ENCODE measurements at places on chromosomes 11 and 22.

GRCh38 chr11:88629496-88629895 lies 292.0 kb upstream of the CTSC start:
- no peak for DNase-seq

GRCh38 chr11:134893810-134894685 lies 482.0 kb upstream of the B3GAT1 start:
- no peak for DNase-seq

DNA sequence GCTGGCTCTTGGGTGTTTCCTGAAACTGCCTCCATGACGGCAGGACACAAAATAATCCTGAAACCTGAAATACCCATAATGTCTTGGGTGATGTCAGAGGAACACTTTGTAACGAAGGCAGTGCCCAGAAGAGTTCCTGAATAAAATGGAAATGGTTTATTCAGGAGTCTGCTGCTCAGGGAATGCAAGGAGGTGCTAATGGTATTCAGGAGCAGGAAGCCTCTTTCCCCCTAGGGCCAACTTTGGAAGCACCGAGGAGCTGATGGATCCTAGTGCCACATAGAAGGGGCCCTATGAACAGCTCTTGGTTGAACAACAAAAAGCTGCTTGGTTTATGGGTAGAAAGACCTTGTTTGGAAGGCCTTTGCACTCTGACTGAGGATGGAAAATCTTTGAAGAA lies 15.5 kb downstream of the TREH start:
- no peak for DNase-seq

GRCh38 chr11:93403930-93404329 lies 73.4 kb downstream of the DEUP1 start:
- no peak for DNase-seq

GRCh38 chr22:47596176-47596690 lies 833.8 kb downstream of the TBC1D22A start:
- no peak for DNase-seq

DNA sequence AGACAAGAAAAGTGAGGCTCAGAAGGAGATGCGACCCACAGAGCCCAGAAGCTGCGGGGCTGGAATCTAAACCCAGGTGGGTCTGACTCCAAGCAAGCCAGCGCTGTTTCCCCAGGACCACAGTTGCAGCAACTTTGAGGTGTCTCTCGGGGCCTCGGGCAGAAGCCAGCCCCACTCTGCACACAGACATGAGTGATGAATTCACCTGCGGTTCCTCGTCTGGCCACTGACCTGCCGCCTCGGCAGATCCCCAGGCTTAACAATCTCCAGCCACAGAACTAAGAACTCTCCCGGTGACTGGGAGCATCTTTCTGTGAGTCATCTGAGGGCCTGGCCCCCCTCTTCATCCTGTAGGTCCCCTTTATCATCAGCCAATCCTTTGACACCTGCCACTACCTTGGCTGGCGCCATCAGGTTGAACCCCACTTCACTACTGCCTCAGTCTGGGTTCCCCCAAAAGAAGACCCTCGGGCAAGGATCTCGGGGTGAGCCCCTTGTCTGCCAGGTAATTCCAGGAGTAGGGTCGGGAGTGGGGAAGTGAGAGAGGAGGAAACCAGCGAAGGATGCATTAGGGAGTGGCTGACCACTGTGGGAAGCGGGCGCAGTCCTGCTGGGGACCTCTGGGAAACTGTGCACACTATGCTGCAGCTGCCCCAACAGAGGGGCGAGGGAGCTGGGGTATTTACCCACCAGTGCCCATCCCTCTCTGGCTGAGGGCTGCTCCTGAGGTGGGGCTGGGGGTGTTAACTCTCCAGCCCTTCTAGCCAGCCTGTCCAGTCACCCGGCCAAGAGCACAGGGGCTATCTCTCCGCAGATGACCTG lies 33.0 kb upstream of the MN1 start:
- DNase-seq: no peak

- DNase-seq: no peak
Measured at GRCh38 chr22:17606496-17606895, 22.1 kb downstream of the ATP6V1E1 start.

DNA sequence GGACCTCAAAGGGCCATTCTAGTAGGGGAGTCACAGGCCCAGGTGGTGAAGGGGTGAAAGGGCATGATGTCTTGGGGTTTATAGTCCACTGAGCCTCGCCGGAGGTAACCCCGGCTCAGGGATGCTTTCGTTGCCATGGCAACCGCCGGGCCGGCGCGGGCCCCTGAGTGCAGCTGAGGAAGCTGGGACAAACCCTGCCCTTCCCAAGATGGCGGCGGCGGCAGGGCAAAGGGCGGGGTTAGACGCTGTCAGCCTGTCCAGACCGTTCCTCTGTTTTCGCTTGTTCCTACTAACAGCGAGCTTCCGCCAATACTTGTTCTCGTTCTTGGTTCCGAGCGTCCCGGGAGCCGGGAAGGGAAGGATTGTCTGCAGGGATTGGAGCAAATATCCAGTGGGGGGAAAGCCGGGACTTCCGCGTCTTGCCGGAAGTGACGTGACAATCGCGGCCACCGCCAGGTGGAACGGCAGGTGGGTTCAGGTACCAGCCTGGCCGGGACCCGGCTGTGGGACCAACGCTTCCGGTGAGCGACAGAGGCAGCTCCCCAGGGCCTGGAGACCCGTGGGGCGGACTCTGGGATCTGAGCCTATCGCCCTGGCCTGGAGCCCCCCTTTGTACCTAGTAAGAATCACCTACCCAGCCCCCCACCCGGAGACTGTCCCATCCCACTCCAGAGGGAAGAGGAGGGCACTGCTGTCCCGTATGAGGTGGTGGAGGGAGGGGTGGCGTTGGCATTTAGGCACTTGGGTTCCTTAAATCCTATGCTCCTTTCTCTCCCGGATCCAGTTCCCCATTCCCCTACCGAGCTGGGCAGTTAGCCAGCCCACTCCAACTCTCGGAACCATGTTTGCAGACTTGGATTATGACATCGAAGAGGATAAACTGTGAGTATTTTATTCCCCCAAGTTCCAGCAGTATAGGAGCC lies at the start of gene PICK1:
Gene PICK1 (plus strand): TSS at position 436 of the 923 bp plus-strand sequence. CDS start 406 bp downstream, at position 842.
- peak; percentile 96 for DNase-seq

- DNase-seq: no peak
Measured at GRCh38 chr22:40006641-40007040, 11.9 kb downstream of the FAM83F start.

GRCh38 chr11:16191868-16192240 lies 164.5 kb downstream of the SOX6 start:
- no peak for DNase-seq

DNA sequence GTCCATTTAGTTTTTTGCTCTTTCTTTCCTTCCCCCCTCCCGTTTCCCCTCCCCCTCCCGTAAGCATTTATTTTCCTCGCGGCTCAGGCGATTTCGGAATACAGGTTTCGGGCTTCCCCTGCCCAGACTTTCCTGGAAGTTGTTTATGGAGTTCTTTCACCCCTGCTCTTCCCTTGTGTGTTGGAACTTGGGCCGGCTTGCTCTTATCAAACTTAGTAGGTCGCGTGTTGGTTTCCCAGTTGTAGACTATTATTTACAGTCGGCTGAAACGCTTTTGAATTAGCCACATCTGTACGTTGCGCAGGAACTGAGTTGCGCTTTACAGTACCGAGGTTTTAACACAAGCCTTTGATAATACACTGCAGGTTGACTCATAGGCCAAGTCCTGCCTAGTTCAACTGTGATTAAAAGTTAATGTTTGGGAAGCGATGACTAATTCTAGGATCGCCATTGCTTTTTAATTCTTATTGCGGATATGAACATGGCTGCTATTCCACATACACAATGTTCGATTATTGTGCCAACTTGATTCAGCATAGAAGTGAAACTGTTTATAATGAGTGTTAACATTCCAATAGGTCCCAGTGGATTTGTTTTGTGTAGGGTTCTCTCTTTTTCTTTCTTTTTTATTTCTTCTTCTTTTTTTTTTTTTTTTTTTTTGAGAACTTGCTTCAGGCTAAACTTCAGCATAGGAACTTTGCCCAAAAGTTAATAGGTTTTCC lies 1.7 kb downstream of the YAP1 start:
- no peak for DNase-seq

DNA sequence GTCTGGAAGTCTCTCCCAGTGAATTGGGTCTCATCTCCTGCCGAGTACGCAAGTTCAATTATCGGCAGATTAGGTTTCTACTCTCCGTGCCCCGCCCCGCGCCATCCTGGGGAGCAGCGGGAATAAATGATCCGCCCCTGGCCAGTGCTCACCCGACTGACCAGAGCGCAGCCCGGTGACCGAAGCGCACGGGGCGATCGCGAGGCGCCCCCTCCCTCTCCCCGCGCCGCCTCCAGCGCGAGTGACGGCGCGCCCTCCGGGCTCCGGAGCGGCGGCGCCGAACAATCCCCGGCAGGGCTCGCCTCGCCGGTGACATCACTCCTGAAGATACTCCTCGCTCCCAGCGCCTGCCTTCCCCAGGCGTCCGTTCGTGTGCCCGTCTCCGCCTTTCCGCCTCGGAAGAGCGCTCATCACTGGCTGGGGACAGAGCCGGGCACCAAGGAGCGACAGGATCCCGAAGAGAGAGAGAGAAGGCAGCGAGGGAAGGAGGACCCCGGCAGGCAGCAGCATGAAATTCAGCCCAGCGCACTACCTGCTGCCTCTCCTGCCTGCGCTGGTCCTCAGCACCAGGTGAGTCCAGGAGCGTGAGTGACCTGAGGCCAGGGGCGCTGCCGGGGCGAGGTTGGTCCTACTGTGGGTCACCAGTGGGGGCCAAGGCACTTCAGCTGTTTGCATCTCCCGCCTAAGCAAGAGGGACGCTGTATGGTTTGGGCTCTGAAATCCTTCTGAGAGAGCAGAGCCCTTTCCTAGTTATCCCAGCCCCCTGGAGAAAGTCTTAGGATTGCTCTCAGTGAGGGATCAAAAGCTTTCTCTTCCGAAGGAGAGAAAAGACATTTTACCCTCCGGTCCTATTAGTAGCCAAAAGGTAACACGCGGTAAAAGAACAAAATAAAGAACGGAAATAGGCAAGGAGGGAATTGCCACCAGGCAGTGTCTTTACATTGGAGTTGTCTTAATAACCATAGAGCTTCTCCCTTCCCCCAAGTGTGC lies at the start of gene LUZP2:
Gene LUZP2 (plus strand): TSS at position 318 of the 990 bp plus-strand sequence.
- DNase-seq: peak; percentile 40

DNA sequence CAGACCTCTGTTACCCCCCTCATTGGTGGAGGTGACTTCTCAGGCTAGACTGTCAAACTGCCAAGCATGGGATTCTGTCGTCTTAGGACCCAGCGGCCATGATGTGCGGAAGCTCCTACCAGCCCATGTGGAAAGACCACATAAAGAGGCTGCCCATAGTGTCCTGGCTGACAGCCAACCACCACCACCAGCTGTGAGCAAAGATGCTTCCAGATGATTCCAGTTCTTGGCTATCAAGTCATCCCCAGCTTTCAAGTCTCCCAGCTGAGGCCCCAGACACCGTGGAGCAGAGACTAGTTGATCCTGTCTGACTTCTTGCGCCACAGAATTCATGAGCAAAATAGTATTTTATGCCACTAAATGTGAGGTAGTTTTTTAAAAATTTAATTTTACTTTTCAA lies 32.9 kb downstream of the SCUBE1 start:
- peak; percentile 35 for DNase-seq

DNA sequence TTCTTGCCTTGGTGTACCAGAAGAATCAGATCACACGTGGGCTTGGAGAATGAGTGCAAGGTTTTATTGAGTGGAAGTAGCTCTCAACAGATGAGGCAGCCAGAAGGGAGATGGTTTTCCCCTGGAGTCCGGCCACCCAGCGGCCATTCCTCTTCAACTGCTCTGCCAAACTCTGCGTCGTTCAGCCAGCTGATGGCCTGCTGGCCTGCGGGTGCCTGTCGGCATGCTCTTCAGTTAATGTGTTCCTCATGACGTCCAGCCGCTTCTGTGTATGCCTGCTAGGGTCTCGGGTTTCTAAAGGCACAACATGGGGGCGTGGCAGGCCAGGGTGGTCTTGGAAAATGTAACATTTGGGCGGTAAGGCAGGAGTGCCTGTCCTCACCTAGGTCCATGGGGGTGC lies 487.9 kb upstream of the LRRC4C start:
- DNase-seq: no peak

DNA sequence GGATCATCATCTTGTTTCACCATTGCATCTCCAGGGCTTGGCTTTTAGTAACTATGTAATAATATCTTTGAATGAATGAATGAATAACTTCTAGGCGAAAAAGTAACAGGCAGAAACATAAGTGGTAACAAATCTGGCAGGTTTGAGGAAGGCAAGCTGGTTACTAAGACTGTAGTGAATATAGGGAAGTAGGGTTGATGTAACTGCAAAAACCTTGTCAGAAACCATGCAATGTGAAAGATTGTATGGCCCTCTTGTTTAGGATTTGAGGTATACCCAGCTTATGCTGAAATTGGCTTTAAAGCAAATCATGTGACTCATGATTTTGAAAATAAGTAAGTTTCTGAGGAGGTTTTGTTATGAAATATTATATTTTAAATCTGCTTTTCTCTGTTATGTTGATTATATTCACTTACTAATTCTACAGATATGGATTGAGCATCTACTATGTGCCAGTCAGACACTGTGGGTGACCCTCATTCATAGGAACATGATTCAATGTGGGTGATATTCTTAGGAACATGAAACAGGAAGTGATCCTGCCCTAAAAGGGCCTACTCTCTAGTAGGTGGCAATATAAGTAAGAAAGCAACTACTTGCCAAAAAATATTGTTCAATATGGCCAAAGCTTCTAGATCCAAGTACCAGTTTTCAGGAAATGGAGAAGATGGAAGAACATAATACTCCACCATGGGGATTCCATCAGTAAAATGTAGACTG lies 115.5 kb upstream of the CCDC90B start:
- DNase-seq: no peak

- DNase-seq: peak; percentile 66
Measured at GRCh38 chr11:62108017-62108750, 15.6 kb upstream of the INCENP start.

DNA sequence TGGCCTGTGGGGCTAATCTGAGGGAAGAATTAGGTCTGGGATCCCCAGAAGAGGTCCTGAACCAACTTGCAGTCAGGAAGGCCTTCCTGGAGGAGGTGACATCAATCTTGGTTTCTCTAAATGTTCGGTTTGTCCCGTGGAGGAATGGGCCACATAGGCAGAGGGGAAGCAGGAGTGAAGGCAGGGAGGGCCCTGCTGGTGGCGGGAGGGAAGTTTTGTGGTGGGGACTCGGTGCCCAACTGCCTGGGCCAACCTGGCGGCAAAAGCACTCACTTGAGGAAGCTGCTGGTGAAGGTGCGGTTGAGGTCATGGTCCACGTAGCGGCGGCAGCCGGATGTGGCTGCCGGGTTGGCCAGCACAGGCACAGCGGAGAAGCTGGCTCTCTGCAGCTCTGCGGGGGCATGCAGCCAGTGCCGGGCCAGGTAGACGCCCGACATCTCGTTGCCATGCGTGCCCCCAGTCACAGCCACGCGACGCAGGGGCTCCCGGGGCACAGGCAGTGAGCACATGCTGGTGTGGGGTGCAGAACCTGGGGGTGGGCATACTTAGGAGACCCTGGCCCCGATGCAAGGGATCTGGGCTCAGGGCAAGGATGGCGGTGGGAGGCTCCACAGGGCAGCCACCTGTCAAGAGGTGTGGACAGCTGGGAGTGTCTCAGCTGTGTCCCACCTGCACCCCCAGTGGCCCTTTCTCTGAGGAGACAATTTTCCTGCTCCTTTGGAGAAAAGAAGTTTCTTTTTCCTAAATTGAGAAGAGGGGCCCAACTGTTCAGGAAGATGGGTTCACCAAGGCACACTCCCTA lies 3.8 kb downstream of the ACY3 start:
- no peak for DNase-seq

Data from COR-L47 (cell line).